GM23248 (cell line): ENCODE measurements at places on chromosomes 3 and 15.

GRCh38 chr3:14646589-14647413 lies 4.8 kb upstream of the CCDC174 start:
- H3K4me3 ChIP-seq = no peak overlapping the region
- no peaks in the 10 kb centered on the region for H3K36me3 ChIP-seq
- no peak for DNase-seq
- H3K27me3 ChIP-seq = peaks cover 10% of the 10 kb centered on the region; the same call in 1 of the 2 replicates

- peaks cover 7% of the 10 kb centered on the region; the same call in 1 of the 2 replicates for H3K36me3 ChIP-seq
- no peaks in the 10 kb centered on the region for H3K27me3 ChIP-seq
- peak overlapping the region; percentile 44 for H3K27ac ChIP-seq
- peaks cover 45% of the 10 kb centered on the region for H3K4me1 ChIP-seq
These were observed 101.5 kb downstream of the RBMS3 start for GRCh38 chr3:29382409-29382808.

GRCh38 chr3:174387736-174388135 lies 471.4 kb upstream of the NAALADL2 start:
- H3K27me3 ChIP-seq = no peaks in the 10 kb centered on the region
- peak; percentile 44 for DNase-seq
- no peak overlapping the region for H3K27ac ChIP-seq

- H3K4me1 ChIP-seq = no peaks in the 10 kb centered on the region
- H3K27me3 ChIP-seq = no peaks in the 10 kb centered on the region
- no peak for DNase-seq
- no peak overlapping the region for H3K4me3 ChIP-seq
These were observed 387.3 kb downstream of the FGF12 start for GRCh38 chr3:192340031-192340430.

DNA sequence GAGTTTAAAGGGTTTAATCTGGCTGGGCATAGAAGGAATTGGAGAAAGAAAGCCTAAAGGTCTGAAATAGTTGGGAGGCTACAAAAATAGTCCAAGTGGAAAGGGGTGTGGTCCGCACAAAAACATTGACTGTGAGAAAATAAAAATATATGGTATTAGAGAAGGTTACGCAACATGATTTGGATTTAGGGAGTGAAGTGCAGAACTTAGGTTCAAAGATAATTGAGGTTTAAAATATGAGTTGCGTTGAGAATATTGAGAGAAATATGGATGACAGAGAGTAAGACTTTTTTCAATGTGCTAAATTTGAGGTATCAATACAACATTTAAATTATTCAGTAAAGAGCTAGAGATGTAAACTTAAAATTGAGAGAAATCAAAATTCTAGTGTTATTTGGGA lies 15.4 kb upstream of the CMC1 start:
- H3K4me1 ChIP-seq = no peaks in the 10 kb centered on the region
- H3K4me3 ChIP-seq = no peak overlapping the region
- no peaks in the 10 kb centered on the region for H3K36me3 ChIP-seq
- no peaks in the 10 kb centered on the region for H3K27me3 ChIP-seq
- DNase-seq = no peak
- no peak overlapping the region for H3K27ac ChIP-seq

- no peaks in the 10 kb centered on the region for H3K4me1 ChIP-seq
- no peak overlapping the region for H3K27ac ChIP-seq
- DNase-seq = no peak
- no peak overlapping the region for H3K4me3 ChIP-seq
- H3K27me3 ChIP-seq = peaks cover 29% of the 10 kb centered on the region
These were observed 42.3 kb upstream of the IQSEC1 start for GRCh38 chr3:13115576-13115910.

GRCh38 chr15:100038736-100039135 lies 303.0 kb downstream of the ADAMTS17 start:
- no peaks in the 10 kb centered on the region for H3K4me1 ChIP-seq

DNA sequence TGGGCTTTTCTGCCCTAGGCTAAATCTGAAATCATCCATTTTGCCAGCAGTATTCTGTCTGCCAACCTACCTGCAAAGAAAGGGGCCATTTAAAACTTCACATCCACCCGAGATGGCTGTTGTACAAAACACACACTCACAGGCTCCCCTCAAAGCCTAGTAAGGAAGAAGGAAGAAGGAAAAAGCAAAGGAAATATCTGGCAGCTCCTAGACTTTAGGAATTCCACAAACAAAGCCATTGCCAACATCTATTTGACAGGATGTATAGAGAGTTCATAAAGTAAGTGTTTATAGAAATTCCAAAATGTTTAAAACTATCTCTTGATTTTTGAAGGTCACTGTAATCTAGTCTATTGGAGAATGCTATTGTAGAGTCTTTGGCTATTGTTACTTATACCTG lies 91.9 kb upstream of the THBS1 start:
- no peak overlapping the region for H3K27ac ChIP-seq
- H3K27me3 ChIP-seq = no peaks in the 10 kb centered on the region
- H3K4me1 ChIP-seq = no peaks in the 10 kb centered on the region
- no peak overlapping the region for H3K4me3 ChIP-seq

- no peak overlapping the region for H3K4me3 ChIP-seq
- no peaks in the 10 kb centered on the region for H3K4me1 ChIP-seq
- peaks cover 18% of the 10 kb centered on the region; the same call in 1 of the 2 replicates for H3K27me3 ChIP-seq
- no peaks in the 10 kb centered on the region for H3K36me3 ChIP-seq
- no peak overlapping the region for H3K27ac ChIP-seq
These were observed 53.3 kb upstream of the CPOX start for GRCh38 chr3:98646680-98647079.
